ENCODE measurements at places on chromosomes 2 and 18.

GRCh38 chr18:73948497-73948896 lies 199.1 kb downstream of the FBXO15 start:
- no peak for DNase-seq

DNA sequence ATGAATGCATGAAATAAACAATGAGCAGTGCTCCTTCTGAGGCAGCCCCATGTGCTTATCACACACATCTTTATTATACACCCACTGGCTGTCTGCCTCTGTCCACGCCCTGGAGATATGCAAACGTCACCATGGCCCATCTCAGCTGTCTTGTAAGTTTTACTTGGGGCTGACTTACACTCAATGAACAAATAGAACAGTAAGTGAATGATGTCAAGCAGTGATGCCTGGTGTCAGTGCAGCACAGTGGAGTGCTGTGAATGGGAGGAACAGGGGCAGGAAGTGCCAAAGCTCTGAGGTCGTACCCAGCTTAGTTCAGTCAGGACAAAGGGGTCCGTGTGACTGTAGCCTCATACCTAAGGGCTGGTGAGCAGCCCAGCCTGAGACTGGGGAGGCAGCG lies 659.5 kb upstream of the HS6ST1 start:
- no peak for DNase-seq

GRCh38 chr2:26786207-26787028 lies 562 bp downstream of the CENPA start:
- no peak for DNase-seq

- DNase-seq, result no peak
Observed at GRCh38 chr18:54086046-54086802, 138.2 kb downstream of the MBD2 start.

- peak; percentile 13 for DNase-seq
Observed at GRCh38 chr18:74499633-74500032, 3.5 kb downstream of the CNDP2 start.

- no peak for DNase-seq
Observed at GRCh38 chr2:43081131-43081765, 145.2 kb downstream of the ZFP36L2 start.

DNA sequence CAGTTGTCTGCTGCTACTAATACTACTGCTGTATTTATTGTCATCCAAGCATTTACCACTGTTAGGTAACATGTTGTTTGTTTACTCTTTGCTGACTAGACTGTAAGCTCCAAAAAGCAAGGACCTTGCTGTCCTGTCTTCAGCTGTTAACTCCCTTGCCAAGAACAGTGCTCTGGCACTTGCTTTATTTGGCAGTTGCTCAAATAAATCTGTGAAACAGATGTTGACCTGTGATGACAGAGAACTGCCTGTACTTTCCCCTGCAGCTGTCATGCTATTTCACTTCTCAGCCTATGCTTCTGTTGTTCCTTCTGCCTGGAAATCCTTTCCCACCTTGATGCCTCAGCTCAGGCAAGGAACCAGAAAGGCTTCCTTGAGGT lies 181.2 kb downstream of the ATAD2B start:
- no peak for DNase-seq

DNA sequence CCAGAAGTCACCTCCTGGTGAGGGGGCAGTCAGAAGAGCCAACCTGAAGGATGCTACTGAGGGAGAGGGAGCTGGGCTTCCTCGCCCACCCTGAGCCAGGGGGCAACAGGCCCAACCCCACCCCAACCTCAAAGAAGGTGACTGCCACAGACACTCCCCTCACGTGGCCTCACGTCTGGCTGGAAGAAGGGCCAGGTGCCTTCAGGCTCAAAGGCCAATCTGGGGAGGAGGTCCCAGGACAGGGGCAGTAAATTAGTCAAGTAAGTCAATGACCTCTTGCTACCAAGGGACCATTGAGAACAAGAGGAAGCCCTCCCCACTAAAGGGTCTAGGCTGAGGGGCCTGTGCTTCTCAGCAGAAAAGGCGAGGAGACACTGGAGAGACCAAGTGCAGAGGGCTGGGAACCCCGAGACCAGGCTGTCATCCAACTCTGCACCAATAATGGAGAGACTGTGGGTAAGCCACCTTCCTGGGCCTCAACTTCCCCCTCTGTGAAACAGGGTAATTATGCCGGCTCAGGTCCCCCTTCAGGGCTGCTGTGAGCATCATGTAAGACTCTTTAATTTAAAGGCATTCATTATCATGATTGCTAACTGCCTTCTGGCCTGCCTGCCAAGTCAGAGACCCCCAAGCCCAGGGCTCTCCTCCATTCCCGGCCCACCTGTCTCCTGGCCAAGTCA lies 20.2 kb upstream of the TNS1 start:
- DNase-seq, result no peak

- no peak for DNase-seq
Observed at GRCh38 chr18:42165922-42166513, 211.0 kb downstream of the PIK3C3 start.

DNA sequence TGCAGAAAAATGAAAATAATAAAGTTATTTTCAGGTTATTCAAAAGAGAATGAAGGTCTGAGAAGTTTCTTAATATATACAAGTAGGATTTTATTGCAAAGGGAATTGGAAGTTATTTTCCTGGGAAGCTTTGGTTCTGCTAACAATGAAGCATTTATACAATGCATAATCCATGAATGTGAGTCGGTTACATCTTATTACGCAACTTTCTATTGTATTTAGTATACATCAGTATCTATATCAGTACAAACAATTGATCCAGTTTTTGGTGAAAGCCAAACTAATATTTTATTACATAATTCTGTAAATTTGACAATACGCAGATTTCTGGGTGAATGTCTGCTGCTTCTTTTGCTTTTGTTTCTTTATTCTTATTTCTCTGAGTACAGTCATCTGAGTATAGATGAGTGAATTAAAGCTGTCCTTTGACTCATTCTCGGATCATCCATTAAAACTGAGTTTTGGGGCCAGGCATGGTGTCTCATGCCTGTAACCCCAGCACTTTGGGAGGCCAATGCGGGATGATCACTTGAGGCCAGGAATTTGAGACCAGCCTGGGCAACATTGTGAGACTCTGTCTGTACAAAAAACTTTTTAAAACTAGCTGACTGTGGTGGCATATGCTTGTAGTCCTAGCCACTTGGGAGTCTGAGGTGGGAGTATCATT lies 108.5 kb downstream of the SOCS6 start:
- DNase-seq, result no peak

- DNase-seq, result no peak
Observed at GRCh38 chr18:6757931-6758330, 28.4 kb downstream of the ARHGAP28 start.

DNA sequence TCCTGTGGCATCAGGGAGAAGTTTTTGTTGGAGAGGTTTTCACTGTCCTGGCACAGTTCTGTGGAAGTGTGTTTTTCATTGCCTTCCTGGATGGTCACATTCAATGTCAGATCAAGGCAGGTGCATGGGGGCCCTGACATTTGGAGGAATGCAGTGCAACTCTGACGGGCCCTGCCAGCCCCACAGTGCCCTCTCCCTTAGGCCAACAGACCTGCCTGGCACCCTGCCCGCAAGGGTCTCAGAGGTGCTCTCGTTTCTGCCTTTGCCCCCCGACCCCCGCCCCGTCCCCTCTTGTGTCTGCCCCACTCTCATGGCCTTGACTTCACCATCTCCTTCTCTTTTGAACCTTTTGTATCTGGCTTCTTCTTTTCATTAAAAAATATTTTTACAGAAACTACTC lies 257.2 kb upstream of the HDAC4 start:
- no peak for DNase-seq

DNA sequence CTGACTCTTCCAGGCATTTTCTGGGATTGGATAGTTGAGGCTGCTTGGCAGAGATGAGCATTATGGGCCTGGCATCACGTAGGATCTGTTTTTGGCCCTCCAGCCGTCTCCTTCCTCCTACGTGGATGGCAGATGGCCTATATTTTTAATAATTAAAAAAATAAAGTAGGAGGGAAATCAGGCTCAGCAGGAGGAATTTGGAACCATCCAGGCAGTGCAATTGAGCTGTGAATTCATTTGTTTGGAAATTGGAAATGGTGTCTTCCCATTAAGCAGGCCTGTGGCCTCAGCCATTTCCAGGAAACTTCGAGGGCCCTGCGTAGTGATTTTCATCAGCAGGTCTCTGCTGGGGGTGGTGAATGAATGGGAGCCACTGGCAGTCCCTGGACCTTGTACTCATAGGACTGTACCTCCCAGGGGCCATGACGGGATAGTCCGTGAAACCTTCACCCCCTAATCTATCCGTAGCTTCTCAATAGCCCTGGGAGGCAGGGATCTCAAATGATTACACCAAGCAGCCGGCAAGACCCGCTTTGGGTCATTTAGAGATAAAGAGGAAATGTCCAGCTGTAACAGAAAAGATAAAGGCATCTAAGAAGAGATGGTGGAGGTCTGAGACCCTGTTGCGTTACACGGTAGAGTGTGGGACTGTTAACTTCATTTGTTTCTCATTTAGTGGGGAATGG lies 73.1 kb upstream of the TNP1 start:
- DNase-seq, result no peak

- no peak for DNase-seq
Observed at GRCh38 chr2:37973615-37974353, 48.7 kb downstream of the RMDN2 start.

DNA sequence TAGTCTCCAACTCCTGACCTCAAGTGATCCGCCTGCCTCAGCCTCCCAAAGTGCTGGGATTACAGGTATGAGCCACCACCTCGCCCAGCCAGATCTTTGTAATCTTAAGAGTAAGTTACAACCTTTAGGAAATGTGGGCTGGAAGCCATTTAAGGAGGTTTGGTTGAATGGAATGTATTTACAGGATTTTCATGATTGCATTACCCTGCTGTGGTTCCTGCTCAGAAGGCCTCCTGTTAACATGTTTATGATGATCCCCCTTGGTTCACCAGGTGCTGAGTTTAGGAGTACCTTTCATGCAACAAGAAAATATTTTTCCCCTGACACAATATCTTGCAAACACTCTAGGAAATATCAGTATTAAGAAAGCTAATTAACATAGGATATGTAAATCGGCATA lies 187.4 kb upstream of the SH3BP4 start:
- DNase-seq, result no peak

DNA sequence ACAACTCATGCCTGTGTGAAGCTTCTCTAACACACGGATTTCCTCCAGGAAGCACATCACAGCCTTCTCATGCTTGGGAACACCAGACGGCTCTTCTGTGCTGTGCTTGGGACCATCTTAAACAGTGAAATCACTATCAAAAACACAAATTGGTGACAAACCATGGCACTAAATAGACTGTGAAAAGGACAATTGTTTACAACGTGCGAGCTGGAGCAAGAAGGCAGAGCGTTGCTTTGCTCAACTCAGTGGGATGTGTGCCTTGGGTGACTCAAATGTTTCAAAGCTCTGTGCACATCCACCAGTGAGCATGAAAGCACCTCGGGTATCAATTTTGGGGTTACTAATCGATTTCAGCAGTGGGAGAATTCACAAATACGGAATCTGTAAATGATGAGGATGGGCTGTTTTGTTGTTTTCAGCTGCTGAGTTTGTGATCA lies 182.4 kb upstream of the ARL4C start:
- no peak for DNase-seq

- DNase-seq, result no peak
Observed at GRCh38 chr2:54456612-54457322, 640 bp downstream of the SPTBN1 start.

DNA sequence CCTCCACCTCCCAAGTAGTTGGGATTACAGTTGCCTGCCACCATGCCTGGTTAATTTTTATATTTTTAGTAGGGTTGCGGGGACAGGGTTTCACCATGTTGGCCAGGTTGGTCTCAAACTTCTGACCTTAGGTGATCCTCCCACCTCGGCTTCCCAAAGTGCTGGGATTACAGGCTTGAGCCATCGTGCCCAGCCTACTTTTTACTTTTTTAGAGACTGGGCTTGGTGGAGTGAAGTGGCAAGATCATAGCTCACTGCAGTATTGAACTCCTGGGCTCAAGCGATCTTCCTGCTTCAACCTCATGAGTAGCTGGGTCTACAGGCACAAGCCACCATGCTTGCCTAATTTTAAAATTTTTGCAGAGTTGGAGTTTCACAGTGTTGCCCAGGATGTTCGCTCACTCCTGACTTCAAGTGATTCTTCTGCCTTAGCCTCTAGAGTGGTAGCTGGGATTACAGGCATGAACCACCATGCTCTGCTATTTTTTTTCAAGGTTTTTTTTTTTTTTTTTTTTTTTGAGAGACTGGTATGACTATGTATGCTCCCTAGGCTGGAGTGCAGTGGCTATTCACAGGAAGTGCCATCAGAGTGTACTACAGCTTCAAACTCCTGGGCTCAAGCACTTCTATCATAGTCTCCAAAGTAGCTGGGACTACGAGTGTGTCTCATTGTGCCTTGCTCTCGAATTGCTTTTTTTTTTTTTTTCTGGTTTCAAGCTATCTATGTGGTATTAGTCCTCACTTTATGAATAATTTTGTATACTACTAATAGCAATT lies 11.9 kb downstream of the MSH2 start:
- no peak for DNase-seq

- DNase-seq, result no peak
Observed at GRCh38 chr2:45908316-45909170, 257.1 kb downstream of the PRKCE start.

DNA sequence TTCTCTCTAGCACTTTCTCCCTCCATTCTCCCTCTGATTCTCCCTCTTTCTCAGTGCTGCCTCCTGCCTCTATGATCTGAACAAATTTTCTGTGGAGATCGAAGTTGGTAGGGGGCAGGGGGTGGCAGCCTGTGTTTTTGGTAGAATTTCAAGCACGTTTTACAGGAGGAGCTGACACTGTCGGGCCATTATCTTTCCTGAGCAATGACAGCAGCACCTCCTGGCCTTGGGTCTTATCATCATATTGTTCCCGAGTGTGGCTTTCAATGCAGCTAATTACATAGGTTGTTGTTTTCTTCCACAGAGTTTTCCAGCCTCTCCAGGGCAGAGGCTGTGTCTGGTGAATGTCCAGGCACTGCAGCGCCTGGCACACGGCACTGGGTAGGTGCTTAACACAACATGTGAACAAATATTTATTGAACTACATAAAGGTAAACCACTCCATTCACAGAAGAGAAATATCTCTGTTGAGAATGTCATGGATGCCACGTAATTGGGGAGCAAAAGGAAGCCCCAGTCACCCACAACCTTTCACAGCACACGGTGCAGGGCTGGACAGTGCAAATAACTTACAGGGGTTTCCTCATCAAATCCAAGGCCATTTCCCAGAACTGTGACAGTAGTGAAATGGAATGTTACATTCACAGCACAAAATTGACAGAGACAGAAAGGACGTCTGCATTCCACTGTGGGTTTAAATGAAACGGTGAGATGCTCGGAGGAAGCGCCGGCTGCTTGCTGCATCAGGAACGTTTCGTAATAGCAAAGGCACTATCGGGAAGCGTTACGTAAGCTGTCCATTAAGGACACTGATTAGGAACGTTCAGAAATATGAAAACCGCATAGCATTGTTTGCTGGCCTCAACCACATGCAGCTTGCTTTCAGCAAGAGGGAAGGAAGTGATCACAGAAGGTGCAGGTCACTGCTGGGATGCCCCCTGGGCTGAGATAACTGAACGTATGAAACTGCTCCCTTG lies 6.5 kb upstream of the KCNG2 start:
- DNase-seq, result no peak

- no peak for DNase-seq
Observed at GRCh38 chr18:75029481-75029880, 179.5 kb downstream of the PTGR3 start.

GRCh38 chr2:8672940-8673339 lies 8.9 kb upstream of the ID2 start:
- DNase-seq, result no peak

- DNase-seq, result no peak
Observed at GRCh38 chr2:112029164-112029563, 25.9 kb upstream of the TMEM87B start.

Measured in activated CD8-positive, alpha-beta memory T cell treated with anti-CD3 and anti-CD28 coated beads for 4 hours (primary cell).